ENCODE measurements at places on chromosomes 2 and 18.
A peak's percentile ranks its signal among the peaks of the same experiment; 100 is the strongest.

- DNase-seq = no peak
Measured at GRCh38 chr18:42196651-42197050, 241.6 kb downstream of the PIK3C3 start.

- DNase-seq = no peak
Measured at GRCh38 chr2:17754773-17755425, 961 bp downstream of the GEN1 start.

DNA sequence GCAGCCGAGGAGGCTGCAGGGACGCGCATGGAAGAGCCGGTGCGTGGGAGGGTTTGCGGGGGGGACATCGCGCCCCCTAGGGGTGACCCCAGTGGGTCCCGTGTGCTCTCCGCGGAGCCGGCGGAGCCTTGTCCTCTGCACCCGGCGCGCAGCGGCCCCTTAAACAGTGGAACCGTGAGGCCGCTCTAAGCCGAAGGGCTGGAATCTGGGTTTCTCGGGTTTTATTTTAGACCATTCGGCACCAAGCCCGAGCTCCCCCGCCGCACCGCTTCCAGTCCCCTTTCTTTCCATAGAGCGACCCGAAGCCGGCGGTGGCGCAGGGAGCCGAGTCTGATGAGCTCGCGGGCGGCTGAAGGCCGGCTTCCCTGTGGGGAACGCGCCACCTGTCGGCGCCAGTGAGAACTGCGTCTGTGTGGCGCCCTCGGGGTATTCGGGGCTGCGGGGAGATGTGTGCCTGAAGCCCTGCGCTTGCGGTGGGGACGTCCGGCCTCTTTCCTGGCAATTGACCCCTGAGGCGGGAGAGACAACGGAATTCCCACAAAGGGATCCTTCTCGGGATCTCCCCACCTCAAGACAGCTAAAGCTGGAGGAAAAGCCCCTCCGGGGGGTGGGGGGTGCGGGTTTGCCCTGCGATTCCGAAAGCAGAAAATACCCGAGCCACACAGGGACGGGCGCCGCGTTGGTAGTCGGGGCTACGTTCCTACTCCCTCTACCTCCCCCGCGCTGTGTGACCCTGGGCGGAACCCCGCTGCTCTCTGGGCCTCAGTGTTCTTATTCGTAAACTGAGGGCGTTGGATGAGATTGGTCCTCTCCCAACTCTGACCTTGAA lies 8.2 kb upstream of the EN1 start:
- no peak for DNase-seq

GRCh38 chr2:208093128-208093527 lies 31.2 kb downstream of the CRYGD start:
- no peak for DNase-seq

DNA sequence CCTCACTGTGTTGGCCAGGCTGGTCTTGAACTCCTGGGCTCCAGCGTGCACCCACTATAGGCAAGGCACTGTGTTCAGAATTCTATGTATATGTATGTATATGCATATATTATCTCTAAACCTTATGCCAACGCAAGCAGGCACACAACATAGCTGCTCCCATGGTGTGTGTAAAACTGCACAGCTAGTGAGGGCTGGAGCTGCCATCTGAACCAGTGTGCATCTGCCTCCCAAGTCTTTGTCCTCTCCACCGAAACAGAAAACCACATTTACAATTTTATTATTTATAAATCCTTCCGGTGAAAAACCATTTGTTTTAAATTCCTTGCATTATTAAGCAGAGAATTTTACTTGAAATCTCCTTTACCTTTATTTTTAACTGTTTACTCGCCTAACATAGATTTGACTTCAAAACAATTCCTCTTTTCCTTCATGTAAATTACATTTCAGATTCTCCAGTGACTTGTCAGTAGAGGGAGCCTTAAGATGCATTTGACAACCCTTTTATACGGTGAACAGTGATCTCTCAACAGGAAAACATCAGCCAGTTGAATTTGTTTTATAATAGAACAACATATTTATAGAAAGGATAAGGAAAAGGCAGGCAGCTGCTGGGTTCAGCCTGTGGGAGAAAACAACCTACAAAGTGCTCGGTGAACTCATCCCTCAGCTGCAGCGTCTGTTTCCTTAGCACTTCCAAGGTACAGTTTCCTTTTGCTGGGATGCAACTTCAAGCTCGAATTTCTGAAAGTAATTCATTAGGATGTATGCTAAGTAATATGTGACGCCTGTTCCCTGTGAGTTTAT lies 101.2 kb downstream of the MYT1L start:
- DNase-seq = peak; percentile 23

- no peak for DNase-seq
Measured at GRCh38 chr2:11109002-11109401, 46.3 kb upstream of the SLC66A3 start.

DNA sequence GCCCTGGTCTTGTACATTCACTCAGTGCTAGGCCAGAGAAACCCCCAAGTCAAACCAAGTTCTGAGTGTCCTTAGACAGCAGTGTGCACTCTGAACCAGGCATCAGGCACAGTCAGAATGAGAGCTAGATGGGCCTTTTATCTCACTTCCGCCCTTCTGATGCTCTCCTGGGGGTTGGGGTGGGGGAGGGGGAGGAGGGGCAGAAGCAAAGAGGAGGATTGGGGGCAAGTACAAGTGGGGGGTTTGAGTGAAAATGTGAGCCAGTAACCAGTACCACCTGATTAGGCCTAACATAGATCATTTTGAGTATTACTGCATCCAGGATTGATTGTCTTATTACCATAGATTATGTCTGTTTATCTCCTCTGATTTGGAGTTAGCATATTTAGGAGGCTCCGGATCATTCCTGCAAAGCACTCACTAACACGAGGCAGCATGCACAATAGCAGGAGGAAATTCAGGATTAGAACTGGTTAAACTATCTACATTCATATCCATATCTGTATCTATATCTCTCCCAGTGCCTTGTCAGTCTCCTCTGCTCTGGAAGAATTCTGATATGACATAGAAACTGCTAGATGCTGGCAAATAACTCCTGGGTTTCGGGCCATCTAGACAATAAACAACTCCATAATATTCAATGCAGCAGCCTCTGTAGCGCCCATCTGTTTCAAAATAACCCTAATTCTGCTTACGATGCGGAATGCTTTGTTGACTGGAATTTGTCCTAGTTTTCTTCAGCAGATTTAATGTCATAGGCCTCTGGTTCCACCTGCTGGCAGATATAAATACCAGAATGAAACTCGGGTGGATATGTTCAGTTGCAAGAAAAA lies 149.1 kb downstream of the RHBDD1 start:
- peak; percentile 59 for DNase-seq

- no peak for DNase-seq
Measured at GRCh38 chr18:13726972-13727331, 479 bp downstream of the RNMT start.

DNA sequence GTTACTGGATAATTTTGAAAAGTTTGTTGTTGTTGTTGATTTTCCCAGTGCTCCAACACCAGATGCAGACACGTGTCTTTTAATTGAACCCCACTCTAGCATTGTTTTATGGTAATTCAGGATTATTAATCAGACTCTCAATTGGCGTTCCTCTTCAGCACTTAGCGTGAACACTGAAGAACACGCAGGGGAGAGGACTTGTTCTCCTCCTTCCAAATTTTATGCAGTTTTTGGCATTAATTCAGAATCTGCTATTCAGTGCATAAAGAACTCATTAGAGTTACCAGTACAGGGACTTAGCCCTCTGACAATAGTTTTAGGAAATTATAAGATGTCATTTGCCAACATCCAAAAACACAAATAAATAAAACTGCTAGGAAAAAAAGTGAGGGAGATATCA lies 75.5 kb downstream of the SNTG2 start:
- DNase-seq = no peak

- DNase-seq = peak; percentile 82
Measured at GRCh38 chr2:196967116-196967515, 40.6 kb upstream of the PGAP1 start.

GRCh38 chr2:23617167-23617810 lies 232.3 kb downstream of the KLHL29 start:
- no peak for DNase-seq

- no peak for DNase-seq
Measured at GRCh38 chr18:48900469-48900868, 50.3 kb downstream of the SMAD7 start.

DNA sequence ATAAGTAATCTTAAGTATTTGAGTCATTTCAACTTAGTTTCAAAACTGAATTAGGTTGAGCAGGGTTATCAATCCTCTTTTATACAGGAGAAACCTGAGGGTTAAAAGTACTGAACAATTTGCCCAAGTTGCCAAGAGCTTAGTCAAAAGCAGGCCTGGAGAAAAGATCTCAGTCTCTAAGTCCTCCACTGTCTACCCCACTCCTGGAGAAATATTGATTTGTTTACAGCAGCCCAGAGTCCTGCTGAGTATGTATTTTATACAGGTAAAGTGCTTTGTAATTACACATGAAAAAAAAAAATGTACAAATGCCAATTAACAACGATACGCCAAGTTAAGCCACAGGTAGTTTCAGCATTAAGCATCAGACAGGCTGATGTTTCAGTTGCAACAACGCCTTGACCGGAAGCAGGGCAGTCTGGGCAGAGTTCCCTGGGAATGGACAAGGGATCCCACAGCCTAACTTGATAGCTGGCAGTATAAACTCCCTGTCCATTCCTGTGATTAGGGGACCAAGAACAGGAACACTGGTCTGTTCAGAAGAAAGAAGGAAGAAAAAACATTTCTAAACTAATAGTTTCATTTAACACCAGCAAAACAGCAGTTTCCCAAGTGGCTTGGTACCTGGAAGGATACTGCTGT lies 132.9 kb downstream of the MYO5B start:
- no peak for DNase-seq

DNA sequence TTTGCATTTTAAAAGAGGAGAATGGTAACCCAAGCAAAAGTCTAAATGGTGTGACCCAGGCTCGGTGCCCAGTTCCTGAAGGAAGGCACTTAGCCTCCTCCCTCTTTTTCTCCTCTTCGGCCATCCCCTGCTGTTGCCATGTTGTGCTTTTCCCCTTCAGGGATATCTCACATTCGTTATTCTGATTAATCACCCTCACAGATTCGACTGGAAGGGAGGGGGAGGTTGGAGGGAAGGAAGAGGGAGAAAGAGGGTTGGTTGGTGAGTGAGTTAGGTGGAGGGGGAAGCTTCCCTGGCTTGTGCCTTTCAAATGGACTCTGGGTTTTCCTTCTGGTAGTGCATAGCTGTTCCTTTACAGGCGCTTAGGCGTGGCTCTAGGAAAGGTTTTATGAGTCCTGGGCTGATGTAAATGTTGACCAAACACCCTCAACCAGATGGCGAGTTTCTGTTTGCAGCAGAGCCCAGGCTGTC lies 39.0 kb upstream of the LYPD6B start:
- peak; percentile 36 for DNase-seq
